Right atrium auricular region (tissue), 2 donors: ENCODE measurements at places on chromosomes 3 and 15. TPM values are rescaled to one million over a fixed set of nuclear protein-coding genes. Genes with fewer than 3 reads are reported as not detected.

DNA sequence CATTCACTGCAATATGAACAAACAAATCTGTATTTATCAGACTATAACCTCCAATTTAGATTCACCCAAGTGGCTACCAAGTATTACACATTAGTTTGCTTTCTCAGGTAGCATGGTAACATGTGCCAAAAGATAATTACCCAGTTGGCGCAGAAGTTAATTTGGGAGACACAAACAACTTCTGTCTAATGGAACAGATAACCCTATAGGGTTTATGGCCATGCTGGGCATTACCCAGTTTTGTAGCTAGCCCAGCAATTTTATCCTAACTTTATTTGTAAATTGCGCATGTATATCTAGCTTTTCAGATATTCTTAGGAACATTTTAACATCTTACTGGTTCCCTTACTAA lies 780 bp downstream of the RPL22L1 start:
- DNase-seq: no peak

DNA sequence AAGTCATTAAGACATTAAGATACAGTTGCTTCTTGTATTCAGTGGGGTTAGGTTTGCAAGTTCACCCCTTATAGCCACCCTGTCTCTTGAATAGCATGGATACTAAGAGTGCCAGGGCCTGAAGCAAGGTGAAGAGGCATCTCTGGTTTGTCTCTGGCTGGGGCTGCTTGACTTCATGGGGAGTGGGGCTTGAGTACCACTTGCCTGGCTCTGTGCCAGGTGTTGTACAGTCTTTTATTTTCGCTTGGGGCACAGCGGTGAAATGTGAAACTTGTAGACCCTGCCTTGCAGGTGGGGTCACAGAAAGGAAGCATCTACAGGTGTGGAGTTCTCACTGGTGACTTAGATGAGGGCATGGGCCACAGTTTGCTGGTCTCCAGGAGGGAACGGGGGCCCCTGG lies 152.1 kb downstream of the PDE8A start:
- no peak for DNase-seq

GRCh38 chr3:26145769-26146168 lies 355.9 kb downstream of the OXSM start:
- DNase-seq: no peak

DNA sequence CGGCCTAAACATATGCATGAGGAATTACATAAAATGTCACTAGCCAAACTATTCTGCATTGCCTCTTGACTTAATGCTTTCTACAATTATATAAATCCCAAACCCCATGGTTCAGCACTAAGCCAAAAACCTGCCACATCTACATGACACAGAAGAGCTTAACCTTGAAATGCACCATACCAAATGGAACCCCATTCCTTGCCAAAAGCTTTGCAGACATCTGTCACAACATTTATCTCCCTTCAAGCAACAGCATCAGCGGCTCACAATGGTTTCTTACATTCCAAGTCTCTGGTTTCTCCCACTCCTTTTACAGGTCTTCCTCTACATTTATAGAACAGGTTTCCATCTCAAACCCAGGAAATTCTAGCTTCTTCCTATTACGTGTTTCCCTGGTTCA lies 58.4 kb upstream of the GYG1 start:
- no peak for DNase-seq

DNA sequence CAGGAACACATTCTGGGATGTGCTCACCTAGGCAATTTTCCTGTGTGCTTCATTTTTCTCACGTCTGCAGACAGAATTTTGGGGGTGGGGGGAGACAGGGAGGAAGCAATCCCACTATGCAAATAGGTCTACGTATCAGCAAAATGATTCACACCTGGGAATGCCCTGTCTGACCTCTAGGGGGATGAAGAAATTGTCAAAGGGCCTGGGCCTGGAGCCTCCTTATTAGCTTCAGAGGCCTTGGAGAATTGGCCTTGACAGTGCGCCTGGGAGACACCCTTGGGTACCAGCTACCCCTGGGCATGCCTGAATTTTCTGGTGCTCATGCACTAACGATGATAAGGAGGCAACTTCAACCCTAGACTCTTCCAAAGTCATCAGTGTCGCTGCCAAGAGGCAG lies 207.5 kb downstream of the CADPS start:
- no peak for DNase-seq

GRCh38 chr3:58719684-58720083 lies 53.1 kb upstream of the FAM3D start:
- DNase-seq: no peak

- DNase-seq: no peak
Observed at GRCh38 chr15:70723122-70723422, 40.3 kb downstream of the UACA start.

The MEF2A gene
- 175 TPM for total RNA-seq
